ENCODE measurements at places on chromosomes 4 and X. TPM values are rescaled to one million over a fixed set of nuclear protein-coding genes. Genes with fewer than 3 reads are reported as not detected.

- no peak for DNase-seq
These were observed 156.7 kb upstream of the FAM47A start for GRCh38 chrX:34288782-34289181.

DNA sequence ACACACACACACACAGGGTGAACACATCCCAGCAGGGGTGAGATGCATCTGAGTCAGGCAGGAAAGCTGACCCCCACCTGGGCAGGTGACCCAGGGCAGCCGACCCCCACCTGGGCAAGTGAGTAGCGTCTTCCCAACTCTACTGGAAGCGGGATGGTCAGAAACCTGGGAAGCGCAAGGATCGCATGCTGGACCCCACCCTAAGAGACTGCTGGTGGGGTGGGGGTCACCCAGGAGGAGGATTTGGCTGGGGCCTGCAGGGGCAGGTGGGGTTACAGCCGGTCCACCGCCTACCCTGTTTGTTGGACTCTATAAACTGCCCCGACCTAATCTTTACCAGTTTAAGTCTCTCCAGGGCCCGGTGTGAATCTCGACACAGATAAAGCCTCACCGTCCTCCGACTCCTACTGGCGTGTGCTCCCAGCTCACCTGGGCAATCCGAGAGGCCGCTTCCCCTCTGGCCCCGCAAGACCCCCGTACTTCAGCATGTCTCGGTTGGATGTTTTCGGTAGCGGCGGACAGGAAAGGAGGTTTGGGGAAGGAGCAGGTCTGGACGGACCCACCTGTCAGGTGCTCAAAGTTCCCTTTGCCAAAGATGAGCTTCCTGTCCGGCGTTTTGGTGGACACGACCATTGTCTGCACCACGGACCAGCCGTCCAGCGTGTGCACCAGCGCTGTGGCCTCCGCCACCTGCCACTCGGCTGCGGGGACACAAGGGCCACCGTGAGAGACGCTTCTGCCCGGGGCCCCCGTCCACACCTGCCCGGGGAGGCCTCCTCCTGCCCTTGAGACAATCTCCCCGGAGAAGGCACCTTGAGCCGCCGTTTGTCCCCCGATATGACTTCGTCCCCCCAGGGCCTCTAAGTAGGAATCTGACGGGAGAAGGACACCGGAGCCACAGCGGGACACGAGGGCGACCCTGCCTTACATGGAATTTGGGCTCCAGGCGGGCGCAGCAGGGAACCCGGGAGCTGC, 2.0 kb downstream of the GTPBP6 start:
- DNase-seq, result no peak

DNA sequence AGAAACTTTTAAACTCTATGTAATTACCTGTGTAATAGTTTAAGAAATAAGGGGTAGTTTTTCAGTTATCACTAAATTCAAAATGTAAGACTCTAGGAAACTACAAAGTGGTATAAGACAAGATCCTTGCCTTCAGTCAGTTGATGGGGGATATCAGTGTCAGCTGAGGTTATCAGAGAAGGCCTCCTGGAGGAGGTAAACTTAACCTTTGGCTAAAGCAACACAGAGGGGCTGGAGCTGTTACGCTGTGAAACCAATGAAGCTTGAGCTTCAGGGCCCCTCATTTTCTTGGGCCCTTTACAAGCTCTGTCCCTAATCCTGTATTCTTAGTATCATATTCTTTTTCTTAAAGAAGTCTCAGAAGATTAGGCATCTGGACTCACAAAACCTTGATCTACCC, 35.9 kb downstream of the FAM13A start:
- no peak for DNase-seq

DNA sequence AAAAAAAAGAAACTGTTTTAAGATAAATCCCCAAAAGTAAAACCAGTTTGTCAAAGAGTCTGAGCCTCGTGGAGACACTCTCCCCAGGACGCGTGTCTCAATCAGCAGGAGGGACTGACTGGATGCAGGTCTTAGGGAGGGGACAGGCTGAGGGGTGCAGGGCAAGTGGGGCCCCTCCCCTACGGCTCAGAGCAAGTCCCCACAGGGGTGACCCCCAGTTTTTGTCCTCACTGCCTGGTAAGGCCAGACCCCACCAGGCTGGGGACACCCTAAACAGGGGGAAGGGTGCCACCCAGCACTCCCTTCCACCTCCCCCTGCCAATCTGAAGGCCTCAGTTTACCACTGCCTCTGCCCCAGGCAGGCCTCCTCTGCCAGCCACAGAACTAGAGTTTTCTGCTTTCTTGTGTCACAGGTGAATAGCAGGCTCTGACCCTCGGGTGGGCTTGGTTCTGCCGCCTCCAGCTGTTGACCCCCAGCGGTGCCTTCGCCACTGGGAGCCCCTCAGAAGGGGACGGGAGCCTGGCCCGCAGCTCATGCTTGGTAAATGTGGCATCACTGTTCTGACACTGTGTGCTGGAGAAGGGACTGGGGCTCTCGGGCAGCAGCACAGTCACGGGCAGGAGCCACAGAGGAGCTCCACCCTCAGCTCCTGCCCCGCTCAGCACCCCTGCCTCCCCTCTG, 69.8 kb upstream of the MXD4 start:
- no peak for DNase-seq

DNA sequence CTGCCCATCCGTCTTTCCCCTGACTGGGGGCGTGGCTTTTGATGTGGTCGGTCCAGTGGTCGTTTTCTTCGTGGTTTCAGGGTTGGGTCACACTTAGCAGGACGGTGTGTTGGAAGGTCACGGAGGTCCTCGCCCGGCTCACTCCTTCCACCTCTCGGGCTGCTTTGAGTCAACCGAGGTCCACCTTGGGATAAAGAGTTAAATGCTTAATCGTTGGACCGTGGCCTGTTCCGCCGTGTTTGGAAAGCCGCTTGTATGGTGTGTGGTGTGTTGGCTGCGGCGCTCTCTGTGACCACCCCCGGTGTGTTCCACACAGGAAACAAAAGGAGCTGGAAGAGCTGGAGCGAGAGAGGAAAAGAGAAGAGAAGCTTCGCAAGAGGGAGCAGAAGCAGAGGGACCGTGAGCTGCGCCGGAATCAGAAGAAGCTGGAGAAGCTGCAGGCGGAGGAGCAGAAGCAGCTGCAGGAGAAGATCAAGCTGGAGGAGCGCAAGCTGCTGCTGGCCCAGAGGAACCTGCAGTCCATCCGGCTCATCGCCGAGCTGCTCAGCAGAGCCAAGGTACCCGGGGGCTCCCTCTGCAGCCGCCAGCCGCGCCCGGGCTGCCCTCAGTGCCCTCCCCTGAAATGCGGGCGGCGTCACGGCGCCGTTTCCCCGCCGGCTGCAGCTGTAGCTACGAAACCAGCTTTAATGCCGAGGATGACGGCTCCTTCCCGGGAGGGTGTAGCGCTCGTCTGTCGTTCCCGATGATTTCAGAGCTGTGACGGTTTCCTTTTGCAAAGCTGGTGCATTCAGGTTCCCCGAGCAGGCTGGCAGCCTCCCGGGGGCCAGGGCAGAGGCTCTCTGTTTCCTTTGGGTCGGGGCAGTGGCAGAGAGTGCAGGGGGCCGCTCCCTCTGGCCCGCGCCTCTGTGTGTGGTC, 7.7 kb downstream of the AKAP17A start:
- DNase-seq, result no peak

- DNase-seq, result no peak
These were observed 57.5 kb upstream of the ZCCHC13 start for GRCh38 chrX:74246524-74246923.

DNA sequence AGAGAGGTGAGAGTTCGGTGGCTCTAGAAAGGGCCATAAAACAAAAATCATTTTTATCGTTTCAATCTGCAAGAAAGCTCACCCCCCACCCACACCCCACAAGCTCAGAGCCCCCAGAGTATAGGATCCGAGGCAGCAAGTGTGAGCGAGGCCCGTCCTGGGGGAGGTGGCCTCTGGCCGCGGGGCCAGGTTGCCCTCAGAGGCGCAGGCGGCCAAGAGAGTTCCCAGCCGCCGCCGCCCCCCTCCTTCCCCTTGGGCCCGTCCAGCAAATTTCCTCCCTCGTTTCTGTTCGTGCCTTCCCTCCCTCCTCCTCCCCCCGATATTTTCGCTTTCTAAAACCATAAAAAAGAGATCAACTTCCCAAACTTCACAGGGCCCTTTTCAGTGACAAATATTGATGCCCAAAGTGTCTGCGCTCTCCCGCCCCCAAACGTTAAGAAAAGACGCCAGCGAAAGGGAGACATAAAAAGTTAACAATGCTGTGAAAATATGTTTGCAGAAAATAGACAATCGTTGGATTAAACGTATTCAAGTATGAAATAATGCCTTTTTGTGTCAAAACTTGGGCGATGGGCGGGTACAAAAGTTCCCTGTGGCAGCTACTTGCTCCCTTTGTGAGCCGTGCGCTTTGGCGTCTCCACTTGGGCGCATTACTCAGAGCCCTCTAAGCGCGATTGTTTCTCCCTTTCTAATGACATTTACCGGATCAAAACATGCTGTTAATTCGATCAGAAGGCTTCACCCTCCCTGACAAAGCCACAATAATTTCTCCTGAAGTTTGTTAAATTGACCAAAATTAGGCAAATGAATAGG, 1.1 kb upstream of the HELT start:
- DNase-seq, result no peak

DNA sequence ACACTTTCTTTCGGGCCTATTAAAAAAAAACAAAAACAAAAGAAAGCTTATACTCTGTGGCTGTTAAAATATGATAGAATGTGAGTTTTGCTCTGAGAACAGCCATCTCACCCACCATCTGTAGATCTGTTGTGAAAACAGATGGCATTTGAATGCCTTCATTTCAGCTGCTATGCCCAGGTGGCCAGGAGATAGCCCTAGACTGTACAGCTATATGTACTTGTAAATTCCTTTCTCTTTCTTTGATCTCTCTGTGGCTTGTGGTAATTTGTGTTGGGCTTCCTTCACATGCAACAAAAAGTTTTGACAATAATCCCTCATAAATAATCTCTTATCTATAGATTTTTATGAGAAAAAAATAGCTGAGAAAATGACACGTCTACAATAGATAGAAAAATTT, 38.1 kb downstream of the PNPLA4 start:
- no peak for DNase-seq

DNA sequence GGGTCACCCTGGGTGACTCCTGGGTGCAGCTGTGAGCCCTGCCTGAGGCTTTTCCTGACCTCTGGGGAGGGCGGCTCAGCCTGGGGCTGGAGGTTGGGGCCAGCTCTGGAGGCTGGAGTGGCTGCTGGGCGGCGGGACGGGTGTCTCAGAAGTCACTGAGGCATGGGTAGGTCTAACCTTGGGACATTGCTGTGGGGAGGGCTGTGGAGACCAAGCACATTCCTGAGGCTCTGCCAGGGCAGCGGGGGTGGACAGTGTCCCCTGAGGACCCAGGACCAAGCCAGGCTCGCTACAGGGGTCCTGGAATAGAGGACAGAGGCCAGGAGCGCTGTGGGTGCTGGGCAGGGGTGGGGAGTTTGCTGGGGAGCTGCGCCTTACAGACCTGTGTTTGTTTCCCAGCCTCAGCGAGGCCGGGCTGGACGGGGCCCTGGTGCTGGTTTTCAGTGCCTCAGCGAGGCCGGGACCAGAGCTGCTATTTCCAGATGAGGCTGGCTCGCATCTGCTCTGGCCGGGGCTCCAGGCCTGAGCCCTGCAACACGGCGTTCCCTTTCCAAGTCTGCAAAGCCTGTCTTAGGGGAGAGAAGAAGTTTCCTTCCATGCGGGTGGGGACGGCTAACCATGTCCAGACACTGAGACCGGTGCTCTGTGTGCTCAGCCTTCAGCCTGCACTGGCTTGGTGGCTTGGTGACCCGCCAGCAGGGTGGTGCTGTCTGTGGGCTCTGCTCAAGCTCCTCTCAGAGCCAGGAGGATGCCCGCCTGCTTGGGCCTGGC, 3.0 kb upstream of the SLC25A6 start:
- DNase-seq, result no peak

DNA sequence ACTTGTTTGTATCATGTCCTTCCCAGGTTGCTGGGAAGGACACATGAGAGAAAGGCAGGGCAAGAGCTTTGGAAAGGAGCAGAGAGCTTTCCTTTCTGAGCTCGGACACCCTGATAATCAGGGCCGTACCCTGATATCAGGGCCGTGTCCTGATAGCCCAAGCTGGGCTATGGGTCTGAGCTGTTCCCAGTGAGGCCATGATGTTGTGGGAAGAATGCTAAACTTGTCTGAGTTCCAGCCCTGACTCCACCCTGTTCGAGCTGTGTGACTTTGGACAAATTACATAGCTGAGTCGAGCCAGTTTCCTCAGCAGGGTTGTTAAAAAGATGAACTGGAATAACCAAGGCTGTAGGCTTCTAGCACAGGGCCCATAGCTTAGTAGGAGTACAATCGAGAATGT, 3.3 kb upstream of the CXCR3 start:
- DNase-seq, result no peak

DNA sequence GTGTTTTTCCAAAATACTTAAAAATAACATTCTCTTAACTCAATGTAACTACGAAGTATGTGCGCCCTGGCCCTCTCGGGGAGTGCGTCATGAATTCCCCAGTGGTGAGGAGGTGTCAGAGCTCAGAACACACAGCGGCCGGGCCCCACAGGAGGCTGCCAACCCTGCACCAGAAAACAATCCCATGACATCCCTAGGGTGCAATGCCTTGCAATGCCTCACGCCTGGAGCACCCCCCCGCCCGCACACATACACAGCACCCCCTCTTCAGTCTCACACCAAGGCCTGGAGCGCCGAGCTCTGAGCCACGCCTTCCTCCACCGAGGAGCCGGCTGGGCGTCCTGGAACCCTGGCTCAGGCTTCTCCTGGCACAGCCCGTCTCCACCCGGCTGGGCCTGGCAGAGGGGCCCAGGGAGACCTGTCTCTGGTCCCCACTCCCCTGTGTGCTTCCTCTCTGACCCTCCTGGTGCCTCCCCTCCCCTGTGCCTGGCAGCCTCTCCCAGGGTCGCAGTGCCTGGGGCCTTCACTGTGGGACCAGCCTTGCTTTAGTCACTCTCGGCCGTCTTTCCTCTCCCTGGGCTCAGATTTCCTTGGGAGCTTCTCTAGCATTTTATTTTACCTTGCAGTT, 108.2 kb upstream of the ADRA2C start:
- no peak for DNase-seq

- DNase-seq, result no peak
These were observed 97.9 kb downstream of the MAB21L2 start for GRCh38 chr4:150679765-150680343.

- peak; percentile 37 for DNase-seq
These were observed 18.3 kb upstream of the DUSP9 start for GRCh38 chrX:153628665-153629064.

- no peak for DNase-seq
These were observed 64.5 kb downstream of the MID1 start for GRCh38 chrX:10555846-10556245.

DNA sequence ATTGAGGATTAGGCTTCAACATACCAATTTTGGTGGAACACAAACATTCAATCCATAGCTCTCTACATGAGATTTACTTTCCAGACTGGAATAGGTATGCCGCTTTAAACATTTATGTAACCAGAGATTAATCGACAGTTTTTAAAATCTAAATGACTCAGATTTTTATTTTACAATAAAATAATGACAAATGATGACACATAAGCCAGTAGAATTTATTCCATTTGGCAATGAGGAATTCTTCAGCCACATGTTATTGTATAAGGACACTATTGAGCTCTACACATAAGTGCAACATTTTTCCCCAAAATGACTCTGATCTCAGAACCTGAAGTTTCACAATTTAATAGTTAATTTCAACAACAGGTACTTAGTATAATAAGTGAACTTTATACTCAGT, 227.0 kb upstream of the PRPS2 start:
- no peak for DNase-seq

GRCh38 chrX:48961585-48962091, 4.2 kb upstream of the OTUD5 start:
- no peak for DNase-seq

- DNase-seq, result no peak
These were observed 23.5 kb downstream of the AWAT2 start for GRCh38 chrX:70026112-70026850.

CLGN gene
- 0.50 TPM for total RNA-seq

GDI1 gene
- total RNA-seq, result 31.4 TPM

FAM47E gene
- total RNA-seq, result 3.3 TPM

CACNA1F gene
- not detected for total RNA-seq

VGLL1 gene
- total RNA-seq, result not detected

LRCH2 gene
- not detected for total RNA-seq
